Tongue (tissue), 3 donors: ENCODE measurements at places on chromosomes 6 and 20.

- DNase-seq = no peak
Measured at GRCh38 chr6:67933278-67933677, 701.8 kb upstream of the ADGRB3 start.

GRCh38 chr6:99350573-99350972 lies 1.1 kb upstream of the FAXC start:
- DNase-seq = no peak

GRCh38 chr6:3230256-3230882 lies 2.9 kb upstream of the TUBB2B start:
- DNase-seq = no peak

- DNase-seq = no peak
Measured at GRCh38 chr6:7902221-7902620, 8.4 kb downstream of the TXNDC5 start.

GRCh38 chr6:11368760-11369159 lies 136.3 kb upstream of the NEDD9 start:
- no peak for DNase-seq

- DNase-seq = no peak
Measured at GRCh38 chr20:1932971-1933370, 37.8 kb downstream of the SIRPA start.

DNA sequence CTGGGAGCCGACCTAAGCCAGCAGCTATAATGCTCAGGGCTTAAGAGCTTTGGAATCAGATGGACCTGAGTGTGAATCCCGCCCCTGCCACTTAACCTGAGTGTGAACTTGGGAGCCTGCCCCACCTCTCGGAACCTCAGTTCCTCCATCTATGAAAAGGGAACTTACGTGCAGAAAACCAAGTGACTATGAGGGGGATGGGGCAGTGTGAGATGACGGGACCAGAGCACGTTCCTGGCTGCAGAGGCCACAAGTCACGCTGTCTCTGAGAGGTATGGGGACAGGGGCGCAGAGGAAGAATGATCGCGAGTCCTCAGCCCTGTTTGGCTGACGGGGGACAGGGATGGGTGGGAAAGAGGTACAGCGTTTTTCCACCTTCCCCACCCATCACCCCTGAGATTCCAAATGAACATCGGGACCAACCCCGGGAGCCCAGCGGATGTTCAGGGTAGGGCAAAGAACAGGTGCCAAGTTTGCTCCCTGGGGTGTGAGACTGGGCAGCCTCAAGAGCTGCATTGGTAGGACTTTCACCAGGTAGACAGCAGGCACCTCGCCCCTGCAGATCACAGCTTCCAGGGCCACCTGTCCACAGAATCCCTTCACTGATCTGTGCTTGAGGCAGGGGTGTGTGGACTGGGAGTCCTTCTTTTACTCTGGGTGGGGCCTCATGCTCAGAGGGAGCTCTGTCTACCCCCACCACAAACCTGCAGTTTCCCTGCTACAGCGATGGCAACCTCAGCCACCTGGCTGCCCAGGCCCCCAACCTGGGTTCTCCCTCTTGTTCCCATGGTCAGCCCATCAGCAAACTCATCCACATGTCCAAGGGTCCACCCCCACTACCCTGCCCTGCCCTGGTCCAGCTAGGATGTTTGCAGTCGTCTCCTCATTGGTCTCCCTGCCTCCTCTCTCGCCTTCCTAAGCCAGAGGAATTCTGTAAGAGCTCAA lies 85.8 kb downstream of the CEBPB start:
- no peak for DNase-seq

GRCh38 chr6:30918670-30919069 lies 4.6 kb downstream of the VARS2 start:
- DNase-seq = no peak

- DNase-seq = no peak
Measured at GRCh38 chr6:121865811-121866210, 430.4 kb downstream of the GJA1 start.

- DNase-seq = no peak
Measured at GRCh38 chr6:53611889-53612288, 53.7 kb downstream of the KLHL31 start.

DNA sequence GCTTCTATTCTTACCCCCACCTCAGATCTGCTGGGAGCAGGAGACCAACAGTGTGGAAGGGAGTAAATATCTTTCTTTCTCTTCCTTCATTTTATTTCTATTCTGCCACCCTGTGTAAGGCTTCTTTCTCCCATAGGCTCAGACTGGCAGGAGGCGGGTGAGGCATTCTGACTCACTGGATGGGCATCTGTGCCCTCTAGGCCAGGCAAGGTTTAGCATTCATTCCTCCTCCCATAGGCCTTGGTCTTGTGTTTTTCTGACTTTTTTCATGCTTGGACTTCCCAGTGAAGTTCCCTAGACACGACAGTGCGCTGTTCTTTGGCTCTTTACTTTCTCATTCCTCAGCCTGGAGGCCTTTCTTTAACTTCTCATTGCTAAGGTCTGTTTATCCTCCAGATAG lies 235.2 kb downstream of the SYNE1 start:
- no peak for DNase-seq

DNA sequence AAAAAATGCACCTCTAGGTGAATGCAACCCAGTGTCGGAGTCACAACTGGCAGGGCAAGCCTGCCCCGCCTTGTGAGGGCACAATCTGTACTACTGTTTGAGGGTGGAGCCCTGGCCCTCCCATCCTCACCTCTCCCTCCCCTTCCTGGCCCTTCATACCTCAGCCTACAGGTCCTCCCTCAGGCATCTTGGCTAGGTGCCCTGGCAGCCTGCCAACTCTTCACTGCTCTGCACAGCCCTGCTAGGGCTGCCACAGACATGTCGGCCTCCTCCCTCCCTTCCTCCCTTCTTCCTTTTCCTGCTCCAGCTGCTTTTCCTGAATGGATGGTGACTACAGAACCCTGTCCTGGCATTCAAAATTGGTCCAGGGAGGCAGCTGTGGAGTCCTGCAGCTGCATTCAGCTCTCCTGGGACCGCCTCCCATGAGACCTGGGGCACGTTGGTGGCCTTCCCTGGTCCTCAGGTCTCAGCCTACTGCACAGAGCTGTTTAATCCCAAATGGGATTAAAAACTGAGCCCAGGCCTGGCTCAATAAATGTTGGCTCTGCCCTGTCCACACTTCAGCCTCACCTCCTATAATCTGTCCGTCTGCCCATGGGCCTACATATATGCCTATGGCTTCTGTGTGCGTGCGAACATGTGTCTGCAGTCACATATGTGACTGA lies 52.7 kb downstream of the CDH22 start:
- DNase-seq = peak; percentile 45

DNA sequence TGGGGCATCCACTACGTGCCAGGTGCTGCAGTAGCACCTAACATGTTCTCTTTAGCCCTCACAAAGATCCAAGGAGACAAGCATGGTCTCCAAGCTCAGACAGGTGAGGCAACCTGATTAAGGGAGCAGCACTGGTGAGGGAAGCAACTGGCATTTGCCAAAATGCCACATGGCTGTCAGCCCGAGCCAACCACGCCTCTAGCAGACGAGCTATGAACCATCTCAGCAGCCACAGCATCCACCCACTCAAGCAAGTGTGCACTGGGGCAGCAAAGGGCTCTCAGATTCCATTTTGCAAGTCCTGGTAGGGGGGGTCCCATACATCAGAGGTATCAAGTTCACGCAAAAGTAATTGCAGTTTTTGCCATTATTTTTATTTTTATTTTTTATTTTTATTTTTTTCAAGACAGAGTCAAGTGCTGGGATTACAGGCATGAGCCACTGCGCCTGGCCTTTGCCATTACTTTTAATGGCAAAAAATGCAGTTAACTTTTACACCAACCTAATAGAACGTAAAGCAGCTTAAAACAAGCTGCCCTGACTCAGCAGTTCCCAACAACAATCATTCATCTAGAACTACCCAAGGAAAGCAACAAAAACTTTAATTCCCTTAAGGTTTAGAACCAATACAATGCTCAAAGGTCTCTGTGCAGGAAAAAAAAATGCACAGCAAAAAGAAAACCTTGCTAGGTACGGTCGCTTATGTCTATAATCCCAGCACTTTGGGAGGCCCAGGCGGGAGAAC lies 36.3 kb upstream of the SPDEF start:
- no peak for DNase-seq

GRCh38 chr6:159754959-159755914 lies 6.6 kb upstream of the ACAT2 start:
- DNase-seq = peak; percentile 26

DNA sequence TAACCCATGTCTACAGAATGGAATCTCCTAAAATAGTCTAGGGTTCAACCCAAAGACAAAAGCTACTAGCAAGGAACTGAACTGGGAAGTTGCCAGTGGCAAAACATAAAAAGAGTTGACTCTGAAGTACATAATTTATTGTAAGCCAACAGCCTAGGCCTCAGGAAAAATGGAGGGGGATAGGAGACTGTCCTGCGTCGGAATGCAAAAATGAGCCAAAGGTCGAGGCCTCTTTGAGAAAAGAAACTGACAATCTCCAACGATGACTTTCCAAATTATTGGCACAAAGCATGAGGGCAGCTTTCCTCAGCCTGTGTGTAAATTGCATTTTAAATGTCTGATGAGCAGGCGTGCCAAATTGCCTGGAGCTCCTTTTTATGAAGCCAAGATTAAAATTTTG lies 2.1 kb downstream of the COL12A1 start:
- DNase-seq = no peak

DNA sequence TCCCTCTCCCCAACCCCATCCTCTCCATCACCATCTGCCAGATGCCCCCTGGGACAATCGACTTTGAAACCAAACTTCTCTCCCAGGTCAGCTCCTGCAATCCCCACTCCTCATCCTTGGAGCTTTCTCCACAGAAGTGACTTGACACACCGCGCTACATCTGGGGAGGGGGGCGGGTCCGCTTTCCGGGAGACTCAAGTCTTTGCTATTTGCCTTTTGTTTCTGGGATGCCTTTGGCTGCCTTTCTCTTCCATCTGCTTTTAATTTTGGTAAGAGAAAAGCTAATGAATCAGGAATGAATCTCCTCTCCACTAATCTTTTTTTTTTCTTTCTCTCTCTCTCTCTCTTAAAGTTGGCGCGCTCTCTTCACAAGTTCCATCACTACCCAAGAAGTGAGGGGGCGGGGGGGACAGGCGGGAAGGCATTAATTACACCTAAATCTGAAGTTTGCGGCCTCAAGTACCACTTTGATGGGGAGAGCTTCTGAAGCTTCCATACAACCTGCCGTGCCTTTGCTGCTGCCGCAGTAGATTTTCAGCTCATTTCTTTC lies 664 bp upstream of the TPBG start:
- peak; percentile 85 for DNase-seq

GRCh38 chr20:20920433-20920832 lies 185.7 kb downstream of the LINC00237 start:
- no peak for DNase-seq

DNA sequence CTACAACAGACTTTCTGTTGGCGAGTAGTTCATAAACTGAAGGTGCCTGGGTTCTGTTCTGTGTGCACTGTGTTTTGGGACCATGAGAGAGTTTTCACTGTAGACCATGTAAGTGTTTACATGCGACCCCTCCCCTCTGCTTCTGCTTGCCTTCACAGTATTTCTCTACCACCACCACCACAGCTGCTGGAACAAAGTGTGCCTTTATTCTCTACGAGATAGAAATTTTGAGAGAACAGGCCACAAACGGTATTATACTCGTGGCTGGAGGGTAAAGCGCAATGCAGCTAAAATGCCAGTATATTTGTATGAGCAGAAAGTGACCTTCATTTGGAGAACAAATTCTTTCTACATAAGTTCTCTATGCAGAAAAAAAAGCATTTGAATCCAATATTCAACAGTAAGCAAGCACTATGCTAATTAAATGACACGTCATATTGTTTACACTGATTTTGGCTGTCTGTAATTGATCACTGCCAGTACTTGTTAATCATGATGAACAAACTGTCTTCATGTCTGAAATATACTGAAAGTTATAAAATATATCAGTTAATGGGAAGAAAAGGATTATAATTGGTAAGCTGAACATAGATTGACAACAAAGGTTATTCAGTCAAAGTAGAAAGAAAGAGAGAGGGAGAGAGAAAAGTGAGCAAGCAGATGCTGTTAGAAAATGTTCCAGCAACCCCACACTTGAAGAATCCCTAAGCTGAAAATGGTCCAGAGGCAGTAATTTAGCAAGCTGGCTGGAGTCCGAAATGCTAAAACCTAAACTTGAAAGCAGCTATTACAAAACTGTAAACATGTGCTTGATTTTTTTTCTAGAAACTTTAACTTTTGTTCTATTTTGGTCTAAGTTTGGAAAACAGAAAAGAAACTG lies 8.8 kb downstream of the CLDN20 start:
- DNase-seq = peak; percentile 81

DNA sequence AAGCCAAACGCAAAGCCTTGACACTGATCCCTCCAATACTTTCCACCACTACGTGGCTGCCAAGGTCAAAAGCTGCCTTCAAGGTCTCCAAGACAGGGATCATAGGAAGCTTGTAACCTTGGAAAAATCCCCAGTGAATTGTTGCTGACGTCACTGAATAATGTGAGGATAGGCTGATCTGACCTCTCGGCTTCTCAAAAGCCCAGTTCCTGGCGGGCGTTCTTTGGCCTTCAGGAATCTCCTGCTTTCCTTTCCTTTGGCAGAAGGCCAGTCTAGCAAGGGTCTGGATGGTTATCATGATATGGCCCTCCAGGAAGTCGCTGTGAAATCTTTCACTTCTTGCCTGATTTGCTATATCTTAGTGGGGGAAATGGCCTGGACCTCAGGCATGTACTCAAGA lies 61.4 kb upstream of the TNFAIP3 start:
- no peak for DNase-seq

GRCh38 chr6:96792561-96793190 lies 44.6 kb downstream of the GPR63 start:
- DNase-seq = no peak

DNA sequence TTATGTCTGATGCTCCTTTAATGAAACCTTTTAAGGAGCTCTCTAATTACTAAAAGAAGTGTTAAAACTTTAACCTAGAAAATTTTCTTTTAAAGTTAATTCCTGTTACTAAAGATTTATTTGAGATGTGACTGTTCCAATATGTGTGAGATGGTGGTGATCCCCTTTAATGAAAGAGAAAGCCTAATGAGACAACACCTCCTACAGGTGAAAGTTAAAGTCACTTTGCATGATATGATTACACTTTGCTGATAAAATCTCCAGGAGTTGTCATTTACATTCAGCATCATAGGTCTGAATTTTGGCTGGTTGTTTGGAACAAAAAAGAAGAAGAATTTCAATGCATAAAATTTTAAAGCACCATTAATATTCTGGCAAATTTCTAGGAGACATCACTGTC lies 307.4 kb downstream of the TRDN start:
- no peak for DNase-seq
